ENCODE measurements at places on chromosomes 6 and 20. TPM values are rescaled to one million over a fixed set of nuclear protein-coding genes. Genes with fewer than 3 reads are reported as not detected.
A peak's percentile ranks its signal among the peaks of the same experiment; 100 is the strongest.

DNA sequence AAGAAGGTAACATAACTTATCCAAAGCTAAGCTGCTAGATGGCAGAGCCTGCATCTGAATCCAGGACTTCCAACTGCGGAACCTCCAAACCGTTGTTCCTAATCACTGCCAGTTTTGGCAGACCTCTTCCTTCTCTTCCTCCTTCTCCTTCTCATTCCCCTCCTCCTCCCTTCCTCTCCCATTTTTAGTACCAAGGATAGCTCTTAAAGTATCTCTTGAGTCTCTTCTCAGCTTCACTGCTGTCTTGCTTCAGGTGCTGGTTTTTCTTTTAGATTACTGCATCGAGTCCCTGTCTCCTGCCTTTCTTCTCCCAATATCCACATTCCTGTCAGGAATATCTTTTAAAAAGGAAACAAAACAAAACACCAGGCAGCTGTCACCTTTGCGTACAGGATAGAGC, 77.1 kb downstream of the CDYL start:
- DNase-seq = no peak

GRCh38 chr6:82584194-82584695, 220.6 kb downstream of the TPBG start:
- DNase-seq = no peak

DNA sequence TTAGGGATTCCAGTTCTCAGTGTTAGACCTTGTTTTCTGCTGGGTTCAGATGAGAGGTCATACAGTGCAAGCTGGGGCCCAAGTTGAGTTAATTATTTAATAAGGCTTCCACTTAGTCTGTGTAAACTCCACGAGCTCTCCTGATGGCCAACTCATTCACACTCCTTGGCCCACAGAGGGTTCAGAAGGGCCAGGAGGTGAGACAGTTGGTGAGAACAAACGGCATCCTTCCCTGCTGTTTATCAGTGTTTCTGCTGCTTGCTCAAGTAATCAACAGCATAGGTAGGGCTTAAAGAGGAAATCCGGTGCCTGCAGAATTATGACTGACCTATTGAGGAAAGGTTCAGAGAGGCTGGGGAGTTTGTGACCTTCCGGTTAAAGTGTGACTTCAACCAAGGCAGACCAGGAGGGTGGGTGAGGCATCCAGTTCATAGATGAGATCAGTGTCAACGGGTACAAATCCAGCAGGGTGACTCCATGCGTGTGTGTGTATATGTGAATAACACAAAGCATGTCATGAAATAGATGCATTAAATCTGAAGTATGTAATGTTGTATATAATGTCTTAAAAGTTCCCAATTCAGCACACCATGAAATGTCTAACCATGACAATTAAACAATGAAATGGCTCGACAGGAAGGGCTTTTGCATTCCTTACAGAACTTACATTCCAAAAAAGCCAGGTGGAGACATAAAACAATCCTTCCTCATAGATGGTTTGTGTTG, 37.4 kb upstream of the BCAS1 start:
- DNase-seq = no peak

GRCh38 chr6:101393251-101393828, at the start of gene GRIK2:
TSS of gene GRIK2 (plus strand) at chr6:101393708.
- peak; percentile 81 for DNase-seq

- DNase-seq = no peak
These were observed 335.3 kb upstream of the NRSN1 start for GRCh38 chr6:23790756-23791155.

The THBS2 gene
- 166 TPM for polyA plus RNA-seq

Measured in SK-N-SH (cell line).